Amygdala (tissue), 56 donors: ENCODE measurements at places on chromosomes 4 and X.

GRCh38 chrX:103584596-103584995 is 719 bp upstream of the TCEAL4 start:
- DNase-seq: peak; percentile 2

DNA sequence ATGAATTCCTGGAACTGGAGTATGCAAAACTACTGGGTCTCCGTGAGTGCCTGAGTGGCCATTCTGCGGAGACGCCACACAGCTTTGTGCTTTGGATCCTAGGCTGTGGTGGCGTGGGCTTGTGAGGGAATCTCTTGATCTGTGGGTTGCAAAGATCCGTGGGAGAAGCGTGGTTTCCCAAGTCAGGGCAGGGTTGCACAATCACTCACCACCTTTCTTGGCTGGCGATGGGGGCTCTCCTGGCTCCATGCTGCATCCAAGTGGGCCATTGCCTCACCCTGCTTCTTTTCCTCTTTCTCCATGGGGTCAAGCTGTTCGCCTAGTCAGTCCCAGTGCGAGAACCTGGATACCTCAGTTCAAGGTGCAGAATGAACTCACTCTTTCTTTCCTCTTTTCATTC is 62.5 kb downstream of the SLAIN2 start:
- no peak for DNase-seq

DNA sequence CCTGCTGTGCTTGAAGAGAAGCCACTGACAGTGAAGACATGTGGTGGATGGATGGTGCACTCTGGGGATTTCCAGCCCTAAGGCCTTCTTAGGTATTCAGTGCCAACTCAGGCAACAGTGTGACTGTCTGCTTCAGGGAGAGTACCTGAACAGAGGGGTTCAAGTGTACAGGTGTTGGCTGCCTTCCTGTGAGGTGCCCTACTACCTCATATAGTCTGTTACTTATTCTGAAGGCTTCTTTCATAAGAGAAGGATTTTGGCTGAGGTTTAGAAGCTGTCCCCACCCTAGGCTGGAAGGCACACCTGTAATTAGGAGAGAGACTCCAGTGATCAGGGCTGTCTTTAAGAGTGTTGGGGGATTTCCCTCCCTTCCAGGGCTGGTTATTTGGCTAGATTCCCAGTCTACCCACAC is 1.8 kb downstream of the FTHL17 start:
- DNase-seq: no peak

GRCh38 chrX:75228854-75229253 is 45.0 kb upstream of the UPRT start:
- DNase-seq: no peak

GRCh38 chr4:129223945-129224344 is 128.0 kb downstream of the C4orf33 start:
- DNase-seq: no peak

GRCh38 chr4:37693450-37694190 is 7.4 kb upstream of the RELL1 start:
- DNase-seq: no peak

GRCh38 chr4:159015841-159016240 is 87.0 kb upstream of the RAPGEF2 start:
- DNase-seq: no peak

GRCh38 chrX:17802756-17803155 is 58.3 kb downstream of the RAI2 start:
- no peak for DNase-seq

- no peak for DNase-seq
Measured at GRCh38 chrX:151516538-151517187, 46.8 kb upstream of the PASD1 start.

GRCh38 chr4:123345137-123345934 is 51.3 kb upstream of the SPRY1 start:
- no peak for DNase-seq

DNA sequence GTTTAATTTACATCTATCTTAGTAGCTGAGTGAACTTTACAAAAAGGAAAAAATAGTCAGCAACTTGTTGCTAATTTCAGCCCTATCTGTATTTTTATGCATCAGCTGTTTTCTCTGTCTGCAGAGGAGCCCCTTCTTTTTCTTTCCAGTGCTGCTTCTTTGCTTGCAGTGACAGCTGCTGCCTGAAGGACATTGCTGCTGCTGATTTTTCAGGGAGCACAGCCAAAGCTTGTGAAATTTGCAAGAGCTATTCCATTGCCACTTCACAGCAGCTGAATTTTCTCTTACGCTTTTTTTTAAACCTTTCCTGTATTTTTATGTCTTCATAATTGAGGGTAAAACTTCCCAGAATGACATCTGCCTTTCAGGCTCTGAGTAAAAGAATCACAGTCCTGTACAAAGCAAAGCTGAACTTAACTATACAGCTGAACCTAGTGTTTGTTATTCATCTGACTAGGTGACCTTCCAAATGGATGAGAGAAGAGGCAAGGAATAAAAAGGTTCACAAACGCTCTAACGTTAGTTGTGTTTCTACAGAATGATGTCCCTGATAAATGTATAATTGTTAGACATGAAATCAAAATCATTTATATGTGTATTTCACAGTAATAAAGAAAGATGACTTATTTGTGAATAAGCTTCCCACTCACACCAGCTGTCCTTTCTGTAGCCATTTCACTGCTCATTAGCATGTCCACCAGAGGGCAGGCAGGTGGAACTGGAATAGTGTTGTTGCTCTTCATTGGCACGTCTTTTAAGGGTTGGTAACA is 541.4 kb downstream of the ADGRL3 start:
- no peak for DNase-seq

GRCh38 chrX:130702867-130703707 is 199.9 kb downstream of the ENOX2 start:
- DNase-seq: no peak

DNA sequence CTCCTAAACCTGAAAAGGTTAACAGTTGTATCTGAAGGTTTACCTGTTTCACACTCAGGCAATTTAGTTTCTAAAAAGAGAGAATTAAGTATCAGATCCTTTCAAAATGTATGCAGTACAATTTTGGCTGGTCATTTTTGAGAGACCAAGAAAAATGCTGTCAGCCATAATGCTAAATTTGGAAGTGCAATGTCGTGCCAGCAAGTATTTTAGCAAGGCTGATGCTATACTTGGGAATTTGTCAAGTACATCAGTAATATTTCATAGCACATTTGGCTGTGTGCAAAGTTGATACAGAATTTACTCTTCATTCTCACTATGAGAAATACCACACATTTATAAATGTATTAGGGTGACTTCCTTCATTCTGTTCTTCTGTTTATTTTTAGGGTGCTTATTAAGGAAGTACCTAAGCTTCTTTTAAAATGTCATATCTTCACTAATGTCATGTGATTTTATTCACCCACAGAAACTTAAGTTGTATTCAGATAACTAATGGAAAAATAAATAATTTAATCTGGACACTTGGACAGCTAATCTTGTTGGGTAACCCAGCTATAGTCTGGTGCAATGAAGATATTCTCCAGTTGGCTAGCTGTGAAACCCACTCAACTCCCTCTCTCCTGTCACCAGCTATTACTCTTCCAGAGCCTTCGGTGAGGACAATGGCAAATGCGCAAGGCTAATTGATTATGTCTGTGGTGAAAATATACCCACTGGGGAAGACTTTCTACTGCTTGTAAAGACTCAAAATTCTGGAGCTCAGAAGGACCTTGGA is 84.2 kb upstream of the TLL1 start:
- no peak for DNase-seq

DNA sequence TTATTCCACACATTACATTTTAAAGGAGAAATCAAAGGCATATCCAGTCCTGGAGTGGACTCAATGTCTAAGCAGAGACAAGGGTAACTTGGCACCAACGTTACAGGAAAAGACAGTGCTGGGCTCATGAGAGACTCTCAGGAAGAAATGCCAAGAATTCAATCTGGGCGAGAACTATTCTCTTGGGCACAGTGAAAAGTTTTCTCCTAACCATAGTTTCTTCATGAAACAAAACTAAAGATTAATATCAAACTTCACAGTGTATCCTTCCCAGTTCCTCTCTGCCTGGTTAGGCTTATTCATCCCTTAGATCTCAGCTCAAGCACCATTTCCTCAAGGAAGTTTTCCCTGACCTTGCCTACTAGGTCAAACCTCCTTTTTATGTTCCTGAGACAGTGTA is 109.4 kb upstream of the TLL1 start:
- no peak for DNase-seq

GRCh38 chr4:41305476-41305875 is 48.7 kb downstream of the UCHL1 start:
- DNase-seq: no peak

GRCh38 chr4:25088093-25088952 is 57.6 kb upstream of the LGI2 start:
- peak; percentile 24 for DNase-seq

DNA sequence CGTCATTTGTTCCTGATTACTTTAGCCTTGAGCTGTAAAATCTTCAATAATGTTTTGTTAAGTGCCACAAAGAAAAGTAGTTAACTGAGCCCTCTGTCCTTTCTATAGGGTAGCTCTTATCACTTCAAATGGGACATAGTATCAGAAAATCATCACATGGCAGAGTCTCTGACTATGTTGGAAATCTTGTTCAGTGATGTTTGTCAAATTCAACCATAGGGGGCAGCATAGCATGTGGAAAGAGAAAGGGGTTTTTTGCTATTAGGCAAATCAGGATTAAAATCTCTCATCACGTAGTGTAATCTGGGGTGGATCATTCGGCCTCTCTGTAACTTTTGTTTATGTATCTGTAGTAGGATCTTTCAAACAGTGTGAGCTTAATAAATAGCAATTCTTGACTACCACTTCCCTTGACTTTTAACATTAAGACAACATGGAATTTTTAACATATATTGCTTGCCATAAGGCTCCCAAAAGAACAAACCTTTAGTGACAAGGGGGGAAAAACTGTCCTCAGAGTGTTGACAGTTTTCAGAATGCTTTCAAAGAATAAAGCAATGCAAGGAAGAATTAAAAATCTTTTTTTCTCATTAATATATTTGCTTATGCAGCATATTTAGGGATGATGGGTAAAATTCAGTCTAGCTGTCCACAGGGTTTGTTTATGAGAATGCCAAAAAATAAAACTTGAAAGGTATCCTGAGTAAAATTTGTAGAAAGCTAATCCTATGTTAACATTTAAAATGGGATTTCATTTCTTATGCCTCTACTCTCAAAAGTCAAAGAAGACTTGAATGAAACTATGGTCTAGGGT is 127.2 kb downstream of the FBXW7 start:
- DNase-seq: no peak

DNA sequence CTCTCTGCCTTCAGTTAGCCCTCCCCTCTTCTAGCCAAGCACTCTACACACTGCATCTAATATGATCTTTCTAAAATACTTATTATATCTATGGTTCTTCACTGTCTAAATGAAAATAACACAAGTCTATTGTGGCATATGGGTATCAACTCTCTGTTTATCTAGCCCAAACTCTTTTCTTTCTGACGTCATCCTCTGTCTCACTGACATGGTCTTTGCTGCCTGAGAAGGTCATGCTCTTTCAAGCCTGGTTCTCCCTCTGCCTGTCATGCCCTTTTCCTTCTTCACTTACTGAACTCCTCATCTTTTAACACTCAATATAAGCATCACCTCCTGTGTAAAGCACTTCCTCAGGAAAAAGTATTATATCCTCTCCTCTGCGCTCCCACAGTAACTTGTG is 672.2 kb upstream of the CT83 start:
- DNase-seq: no peak

GRCh38 chr4:1793496-1793840 is 375 bp downstream of the FGFR3 start:
- DNase-seq: no peak
